ENCODE measurements at places on chromosomes 4 and X.

GRCh38 chr4:80423553-80424224 is 88.2 kb downstream of the CFAP299 start:
- DNase-seq, result no peak

GRCh38 chr4:77095101-77095821 is 19.5 kb upstream of the CCNI start:
- DNase-seq, result no peak

GRCh38 chrX:40875476-40875875 is 140.1 kb upstream of the MED14 start:
- DNase-seq, result no peak

DNA sequence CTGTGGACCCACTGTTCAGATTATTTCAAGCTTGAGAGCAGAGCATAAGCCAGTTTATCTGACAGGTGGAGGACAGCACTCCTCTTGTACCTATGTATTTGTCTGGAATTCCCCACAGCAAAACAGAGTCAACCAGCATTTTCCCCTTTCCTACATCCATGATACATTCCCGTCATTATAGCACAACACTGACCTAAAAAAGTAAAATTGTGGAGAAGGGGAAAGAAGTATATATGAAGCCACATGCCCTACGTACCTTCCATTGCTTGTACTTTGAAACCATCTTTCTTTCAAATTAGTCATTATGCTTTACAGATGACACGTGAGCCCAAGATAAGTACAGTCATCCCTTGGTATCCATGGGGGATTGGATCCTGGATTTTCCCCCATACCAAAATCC is 73.3 kb downstream of the KLHL8 start:
- DNase-seq, result no peak

DNA sequence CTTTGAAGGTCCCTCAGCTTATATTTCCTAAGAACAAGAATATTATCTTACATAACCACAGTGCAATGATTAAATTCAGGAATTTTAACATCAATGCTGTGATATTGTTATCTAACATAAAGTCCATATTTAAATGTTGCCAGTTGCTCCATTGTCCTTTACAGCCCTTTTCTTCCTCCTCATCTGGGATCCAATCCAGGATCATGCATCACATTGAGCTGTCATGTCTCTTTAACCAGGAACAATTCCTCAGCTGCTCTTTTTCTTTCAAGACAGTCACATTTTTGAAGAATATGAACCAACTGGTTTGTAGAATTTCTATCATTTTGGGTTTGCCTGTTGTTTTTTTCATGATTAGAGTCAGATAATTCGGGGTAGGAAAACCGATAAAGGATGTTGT is 12.0 kb downstream of the TMSB4X start:
- no peak for DNase-seq

Measured in NCI-H2171 (cell line).